CD4-positive, alpha-beta memory T cell (primary cell): ENCODE measurements at places on chromosomes 7 and 10.
A peak's percentile ranks its signal among the peaks of the same experiment; 100 is the strongest.

DNA sequence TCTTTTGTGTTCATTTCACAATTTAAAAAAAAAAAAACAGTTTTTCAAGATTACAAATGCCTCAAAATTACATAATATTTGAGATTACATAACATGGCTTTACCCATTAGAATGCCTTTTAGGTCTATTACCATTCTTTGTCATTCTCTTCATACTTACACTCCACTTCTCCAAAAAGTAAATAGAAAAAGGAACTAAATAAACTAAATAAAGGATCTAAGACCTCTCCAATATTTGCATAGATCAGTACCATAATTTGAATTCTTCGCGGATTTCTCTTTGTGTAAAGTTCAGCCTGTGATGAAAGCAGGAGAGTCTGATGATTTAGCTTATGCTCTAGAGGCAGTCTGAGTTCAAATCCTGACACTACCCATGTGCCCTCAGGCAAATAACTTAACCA is 56.4 kb upstream of the C1GALT1 start:
- no peak for DNase-seq

DNA sequence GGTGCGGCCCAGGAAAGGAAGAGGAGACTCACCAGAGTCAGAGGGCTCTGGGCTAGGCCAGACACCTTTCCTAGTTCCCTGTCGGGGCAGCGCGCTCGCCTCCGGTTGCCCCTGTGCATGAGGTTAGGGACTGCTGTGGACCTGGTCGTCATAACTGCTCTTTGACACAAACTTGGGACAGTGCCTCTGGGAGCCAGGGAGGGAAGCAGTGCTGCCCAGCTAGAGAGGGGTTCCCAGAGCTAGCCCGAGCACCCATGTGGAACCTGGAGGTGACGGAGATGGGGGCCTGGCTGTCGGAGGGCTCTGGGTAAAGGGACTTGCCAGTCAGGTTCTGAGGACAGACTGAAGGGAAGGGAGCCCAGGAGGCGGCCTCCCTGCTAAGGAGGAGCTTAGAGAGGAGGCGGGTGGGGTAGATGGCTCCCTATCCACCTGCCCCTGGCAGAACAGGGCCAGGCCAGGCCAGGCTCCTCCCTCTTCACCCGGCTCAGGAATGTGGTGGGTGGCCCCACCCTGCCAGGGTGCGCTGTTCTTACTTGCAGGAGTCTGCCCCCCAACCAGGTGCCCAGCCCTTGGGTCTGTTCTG is 29.7 kb downstream of the AGAP3 start:
- no peak for DNase-seq

DNA sequence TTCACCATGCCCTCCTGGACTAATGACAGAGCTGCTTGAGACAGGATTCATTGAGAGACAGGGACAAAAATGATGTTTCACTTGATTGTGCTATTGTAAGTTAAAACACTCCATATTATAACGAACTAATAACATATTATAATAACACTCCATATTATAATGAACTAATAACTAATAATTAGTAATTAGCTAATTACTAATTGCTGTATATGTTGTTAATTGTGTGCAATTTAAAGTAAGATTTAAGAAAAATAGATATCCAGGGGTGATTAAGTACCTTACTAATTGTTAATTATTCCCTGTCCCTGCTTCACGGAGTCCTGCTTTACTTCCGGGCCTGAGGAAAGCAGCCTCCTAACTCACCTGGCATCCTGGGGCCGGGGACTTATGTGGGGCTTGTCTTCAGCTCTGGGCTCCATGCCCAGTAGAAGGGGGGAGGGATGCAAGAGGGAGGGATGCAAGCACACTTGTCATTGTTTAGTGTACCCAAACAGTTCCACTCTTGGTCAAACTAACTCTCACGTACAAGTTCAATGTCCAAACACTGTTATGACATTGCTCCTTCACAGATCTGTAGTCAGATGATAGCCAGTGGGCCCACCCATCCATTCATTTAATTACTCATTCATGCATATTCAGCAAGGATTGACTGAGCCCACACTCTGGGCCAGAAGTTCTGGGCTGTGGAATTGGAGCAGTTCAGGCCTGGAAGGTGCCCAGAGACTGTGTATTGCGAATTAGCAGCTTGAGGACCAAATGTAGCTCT is 53.8 kb downstream of the COL13A1 start:
- DNase-seq: no peak

DNA sequence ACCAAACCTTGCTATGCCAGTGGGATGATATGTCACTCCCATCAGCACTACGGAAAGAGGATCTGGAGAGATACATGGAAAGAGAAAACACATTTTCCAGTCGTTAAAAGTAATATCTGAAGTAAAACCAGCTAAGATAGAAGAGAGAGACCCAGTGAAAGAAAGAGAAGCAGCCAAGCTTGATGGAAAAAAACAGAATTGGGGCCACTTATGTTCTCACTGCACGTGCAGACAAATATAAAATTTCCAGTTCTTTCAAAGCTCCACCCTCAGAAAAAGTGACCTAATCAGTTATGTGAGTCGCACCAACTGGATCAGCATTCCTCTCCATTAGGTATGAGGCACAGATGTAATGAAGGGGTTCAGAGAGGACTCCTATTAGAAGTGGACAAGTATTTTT is 266.1 kb downstream of the MTERF1 start:
- no peak for DNase-seq

GRCh38 chr10:122286867-122287266 is 15.8 kb downstream of the BTBD16 start:
- no peak for DNase-seq

GRCh38 chr7:75599244-75599781 is 107.2 kb downstream of the SPDYE5 start:
- no peak for DNase-seq

DNA sequence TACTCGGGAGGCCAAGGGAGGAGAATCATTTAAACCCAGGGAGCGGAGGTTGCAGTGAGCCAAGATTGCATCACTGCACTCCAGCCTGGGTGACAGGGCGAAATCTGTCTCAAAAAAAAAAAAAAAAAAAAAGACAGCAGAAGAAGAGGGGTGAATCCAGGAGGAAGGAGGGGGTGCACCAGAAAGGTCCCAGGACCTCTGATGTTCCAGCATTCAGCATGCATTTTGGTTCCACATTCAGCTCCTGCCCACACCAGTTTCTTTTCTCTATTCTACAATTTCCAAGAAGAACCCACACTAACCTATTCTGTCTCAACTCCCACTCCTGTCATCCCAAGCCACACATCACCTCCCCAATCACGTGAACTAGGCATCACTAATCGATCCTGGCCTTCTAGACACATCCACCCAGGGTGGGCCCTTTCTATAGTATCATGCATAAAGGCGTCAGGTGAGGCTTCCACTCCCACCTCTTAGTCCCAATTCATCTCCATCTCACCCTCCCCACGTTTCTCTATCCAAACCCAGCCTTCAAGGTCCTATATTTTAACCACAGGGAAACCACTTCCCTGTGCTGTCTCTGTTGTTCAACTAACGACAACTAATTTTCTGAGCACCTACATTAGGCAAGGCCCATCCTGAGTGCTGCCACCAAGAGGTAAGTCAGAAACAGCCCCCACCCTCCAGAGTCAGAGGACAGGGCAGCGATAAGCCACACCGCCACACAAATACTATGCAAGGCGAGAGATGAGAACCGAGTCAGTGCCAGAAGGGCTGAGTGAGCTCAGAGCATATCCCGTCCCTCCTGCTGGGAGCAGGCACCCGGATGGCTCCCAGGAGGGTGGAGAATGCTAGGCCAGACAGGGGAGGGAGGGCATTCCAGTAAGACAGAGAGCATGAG is 2.2 kb downstream of the ANXA11 start:
- DNase-seq: peak; percentile 72

GRCh38 chr10:69816521-69816920 is 14.8 kb downstream of the COL13A1 start:
- DNase-seq: no peak

- DNase-seq: no peak
Measured at GRCh38 chr7:149529136-149529718, 31.6 kb upstream of the ZNF746 start.
